Glomerular endothelial cell (primary cell): ENCODE measurements at places on chromosomes 7 and 10.

- DNase-seq = no peak
Observed at GRCh38 chr7:27189997-27190748, 5.1 kb upstream of the HOXA11 start.

GRCh38 chr7:17279061-17279460 is 19.4 kb upstream of the AHR start:
- DNase-seq = no peak

DNA sequence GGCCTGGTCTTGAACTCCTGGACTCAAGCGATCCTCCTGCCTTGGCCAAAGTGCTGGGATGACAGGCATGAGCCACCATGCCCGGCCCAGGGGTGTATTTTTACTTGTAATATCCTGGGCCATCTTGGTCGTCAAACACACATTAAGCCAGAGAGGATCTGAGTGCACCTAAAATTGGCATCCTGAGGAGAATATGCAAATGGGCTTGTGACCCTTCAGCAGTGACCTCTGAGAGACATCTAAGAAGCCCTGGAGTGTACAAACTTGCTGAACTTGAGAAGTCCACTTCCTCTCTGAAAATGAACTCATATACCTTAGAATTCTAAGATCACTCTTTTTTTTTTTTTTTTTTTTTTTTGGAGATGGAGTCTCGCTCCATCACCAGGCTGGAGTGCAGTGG is 372.0 kb upstream of the C7orf33 start:
- no peak for DNase-seq

DNA sequence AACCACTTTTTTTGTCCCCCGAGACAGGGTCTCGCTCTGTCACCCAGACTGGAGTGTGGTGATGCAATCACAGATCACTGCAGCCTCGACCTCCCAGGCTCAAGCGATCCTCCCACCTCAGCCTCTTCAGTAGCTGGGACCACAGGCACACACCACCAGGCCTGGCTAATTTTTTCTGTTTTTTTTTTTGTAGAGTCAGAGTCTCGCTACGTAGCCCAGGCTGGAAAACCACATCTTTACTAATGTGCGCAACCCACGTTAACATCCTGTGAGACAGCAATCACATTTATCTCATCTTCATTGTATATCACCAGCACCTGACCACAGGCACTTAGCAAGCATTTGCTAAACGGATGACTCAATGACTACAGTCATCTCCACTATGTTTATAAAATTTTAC is 77.8 kb upstream of the ATP6V0A4 start:
- no peak for DNase-seq

DNA sequence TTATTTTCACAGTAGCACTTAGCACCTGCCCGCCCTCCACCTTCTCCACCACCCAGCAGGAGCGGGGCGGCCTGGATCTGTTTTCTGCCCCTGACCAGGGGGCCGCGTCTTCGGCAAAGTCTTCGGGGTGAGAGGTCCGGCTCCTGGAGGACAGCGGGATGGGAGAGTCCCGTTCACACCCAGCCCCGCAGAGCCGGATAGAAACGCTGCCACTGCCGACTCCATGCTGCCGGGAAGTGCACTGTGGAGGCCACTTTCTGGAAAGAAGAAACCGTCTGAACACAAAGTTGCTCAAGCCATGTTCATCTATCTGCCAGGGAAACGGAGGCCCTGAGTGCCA is 14.5 kb upstream of the ZNF273 start:
- DNase-seq = no peak

- no peak for DNase-seq
Observed at GRCh38 chr7:54846273-54846672, 87.3 kb upstream of the SEC61G start.

DNA sequence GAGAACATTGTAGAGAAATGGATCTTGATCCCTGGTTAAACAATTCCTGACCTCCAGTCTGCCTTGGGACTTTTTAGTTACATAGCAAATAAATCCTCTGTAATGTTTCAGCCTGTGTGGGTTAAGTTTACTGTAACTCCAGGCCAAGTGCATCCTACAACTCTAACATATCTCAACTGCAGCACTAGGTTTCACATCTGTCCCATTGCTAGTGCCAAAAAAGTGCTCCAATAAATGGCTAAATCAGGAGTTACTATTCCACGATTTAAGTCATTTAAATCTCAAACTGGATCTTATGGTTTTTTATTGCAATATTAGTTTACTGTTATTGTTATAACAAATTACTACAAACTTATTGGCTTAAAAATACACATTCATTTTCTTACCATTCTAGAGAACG is 479.6 kb downstream of the GPAM start:
- no peak for DNase-seq

DNA sequence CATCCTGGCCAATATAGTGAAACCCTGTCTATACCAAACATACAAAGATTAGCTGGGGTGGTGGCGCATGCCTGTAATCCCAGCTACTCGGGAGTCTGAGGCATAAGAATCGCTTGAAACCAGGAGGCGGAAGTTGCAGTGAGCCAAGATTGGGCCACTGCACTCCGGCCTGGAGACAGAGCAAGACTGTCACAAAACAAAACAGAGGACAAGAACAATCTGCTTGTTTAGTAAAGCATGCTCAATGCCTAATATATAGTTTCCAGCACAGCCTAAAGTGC is 1.8 kb upstream of the SEC24C start:
- no peak for DNase-seq

- no peak for DNase-seq
Observed at GRCh38 chr7:1558841-1559625, 3.0 kb upstream of the TMEM184A start.

DNA sequence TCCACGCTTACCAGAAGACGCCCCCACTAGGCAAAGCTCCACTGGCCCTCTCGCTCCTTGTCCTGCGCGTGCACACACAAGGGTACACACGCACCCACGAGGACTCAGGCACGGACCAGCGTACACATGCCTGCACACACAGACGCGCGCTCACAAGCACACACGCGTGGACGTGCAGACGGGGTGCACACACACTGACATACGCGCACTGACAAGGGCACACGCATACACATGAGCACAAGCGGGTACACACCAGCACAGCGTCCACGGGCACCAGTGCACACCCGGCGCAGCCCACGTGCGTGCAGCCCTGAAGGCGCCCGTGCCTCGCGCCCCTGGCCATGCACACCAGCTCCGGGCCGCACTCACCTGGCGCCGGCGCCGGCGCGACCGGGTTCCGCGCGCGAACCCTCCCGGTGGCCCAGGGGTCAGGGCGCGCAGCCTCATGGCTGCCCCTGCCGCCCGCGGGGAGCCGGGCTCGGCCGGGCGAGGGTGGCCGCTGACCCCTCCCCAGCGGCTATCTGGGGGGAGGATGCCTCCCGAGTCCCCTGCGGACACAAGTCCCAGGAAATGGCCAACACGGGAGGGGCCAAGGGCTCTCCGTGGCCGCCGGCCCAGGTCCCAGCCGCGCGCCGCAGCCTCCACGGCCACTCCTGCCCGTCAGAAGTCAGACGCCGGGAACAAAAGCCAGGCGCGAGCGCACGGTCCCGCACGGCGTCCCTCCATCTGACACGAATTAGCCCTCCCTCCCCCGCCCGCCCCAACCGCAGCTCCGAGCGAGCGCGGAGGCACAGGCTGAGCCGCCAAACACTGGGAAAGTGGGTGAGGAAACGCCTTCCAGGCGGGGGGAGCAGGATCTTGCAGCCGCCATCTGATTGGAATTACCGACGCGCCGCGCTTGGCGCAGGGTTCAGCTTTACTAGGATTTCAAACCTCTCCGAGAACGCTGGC is 45.0 kb downstream of the TNS3 start:
- DNase-seq = no peak

- no peak for DNase-seq
Observed at GRCh38 chr10:131728286-131729228, 172.3 kb upstream of the PPP2R2D start.

GRCh38 chr10:2744547-2745200 is 322.7 kb upstream of the PFKP start:
- DNase-seq = no peak

GRCh38 chr7:80841423-80841955 is 77.4 kb downstream of the SEMA3C start:
- no peak for DNase-seq

- no peak for DNase-seq
Observed at GRCh38 chr7:138698281-138698680, 2.9 kb downstream of the SVOPL start.

DNA sequence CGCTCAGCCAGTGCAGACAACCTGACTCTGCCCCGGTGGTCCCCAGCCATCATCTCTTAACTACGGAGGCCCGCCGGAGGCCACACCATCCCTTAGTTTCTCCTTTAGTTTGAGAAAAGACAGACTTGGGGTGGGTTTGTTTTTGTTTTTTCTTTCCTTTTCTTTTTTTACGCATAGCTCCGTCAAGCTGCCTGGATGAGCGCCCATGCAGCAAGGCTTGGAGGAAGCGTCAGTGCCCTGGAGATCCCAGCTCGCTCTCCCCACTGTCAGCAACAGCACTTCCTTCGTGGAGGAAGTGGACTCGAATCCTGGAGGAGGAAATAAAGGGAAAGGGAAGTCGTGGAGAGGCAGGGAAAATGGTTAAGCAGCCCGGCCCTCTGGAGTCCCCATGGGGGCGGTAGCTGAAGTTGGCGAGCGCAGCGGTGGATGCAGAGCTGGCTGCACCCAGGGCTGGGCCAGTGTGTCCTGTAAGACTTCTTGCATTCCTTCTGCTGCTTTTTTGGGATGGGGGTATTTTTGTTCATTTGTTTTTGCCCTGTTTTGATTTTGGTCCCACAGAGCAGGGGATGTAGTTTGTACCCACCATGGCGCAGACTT is 35.9 kb upstream of the GJD4 start:
- no peak for DNase-seq

DNA sequence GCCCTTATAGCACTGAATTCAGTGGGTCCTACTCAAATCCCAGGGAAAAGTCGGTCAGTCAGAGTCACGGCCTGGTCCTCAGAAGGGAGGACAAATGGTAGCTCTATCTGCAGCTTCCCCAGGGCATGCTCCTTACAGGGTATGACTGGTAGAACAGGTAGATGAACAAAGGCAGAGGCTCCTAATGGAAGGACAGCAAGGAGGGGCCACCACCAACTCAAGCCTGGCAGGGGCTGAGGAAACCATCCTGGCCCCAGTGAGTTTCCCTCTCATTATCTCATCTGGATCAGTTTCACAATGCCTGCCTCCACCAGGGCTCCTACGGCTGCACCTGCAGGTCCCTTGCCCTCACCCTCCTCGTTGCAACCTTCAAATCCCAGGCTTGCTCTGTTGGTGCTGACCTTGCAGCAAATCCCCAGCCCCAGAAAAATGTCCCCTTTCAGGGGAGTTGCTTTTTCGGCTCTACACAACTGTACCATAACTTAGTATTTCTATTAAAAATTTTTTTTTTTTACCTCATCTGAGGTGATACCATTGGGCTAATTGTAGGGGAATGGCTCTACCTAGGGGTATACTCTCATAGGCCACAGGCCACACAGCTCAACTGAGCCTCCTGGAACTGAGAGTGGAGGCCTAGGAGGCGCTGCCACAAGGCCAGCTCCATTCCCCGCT is 2.4 kb upstream of the MYO1G start:
- no peak for DNase-seq

DNA sequence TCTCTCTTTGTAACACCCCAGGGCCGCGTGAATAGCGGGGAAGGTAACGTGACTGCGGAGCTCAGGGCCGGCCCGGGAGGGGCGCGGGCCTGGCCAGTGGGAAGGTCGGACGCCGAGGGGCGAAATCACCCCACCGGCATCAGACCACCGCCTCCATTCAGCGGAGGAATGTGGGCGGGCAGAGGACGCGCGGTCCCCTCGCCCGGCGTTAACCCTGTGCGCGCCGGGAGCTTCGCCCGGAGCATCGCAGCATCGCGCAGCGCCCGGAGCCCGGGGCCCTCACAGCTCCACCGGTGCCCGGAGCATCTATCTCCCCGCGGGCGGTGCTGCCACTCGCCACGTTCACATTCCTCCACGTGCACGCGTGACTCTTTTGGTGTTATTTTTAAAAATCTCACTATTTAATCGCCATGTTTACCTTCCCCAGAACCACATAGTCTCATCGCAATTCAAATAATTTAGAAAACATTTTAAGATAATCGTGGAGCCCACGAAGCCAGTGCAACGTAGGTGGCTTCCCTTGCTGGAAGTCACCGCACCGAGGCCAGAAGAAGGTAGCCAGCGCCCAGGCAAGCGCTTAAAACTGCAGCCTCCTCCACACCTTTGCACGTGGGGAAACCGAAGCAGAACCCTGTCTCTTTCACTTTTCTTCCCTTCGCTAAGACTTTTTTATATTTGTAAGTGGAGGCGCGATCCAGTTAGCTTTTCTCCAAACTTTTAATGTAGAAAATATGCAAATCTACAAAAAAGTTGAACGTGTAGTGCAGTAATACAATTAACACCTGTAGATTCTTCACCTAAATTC is 21.8 kb downstream of the FGFBP3 start:
- no peak for DNase-seq

DNA sequence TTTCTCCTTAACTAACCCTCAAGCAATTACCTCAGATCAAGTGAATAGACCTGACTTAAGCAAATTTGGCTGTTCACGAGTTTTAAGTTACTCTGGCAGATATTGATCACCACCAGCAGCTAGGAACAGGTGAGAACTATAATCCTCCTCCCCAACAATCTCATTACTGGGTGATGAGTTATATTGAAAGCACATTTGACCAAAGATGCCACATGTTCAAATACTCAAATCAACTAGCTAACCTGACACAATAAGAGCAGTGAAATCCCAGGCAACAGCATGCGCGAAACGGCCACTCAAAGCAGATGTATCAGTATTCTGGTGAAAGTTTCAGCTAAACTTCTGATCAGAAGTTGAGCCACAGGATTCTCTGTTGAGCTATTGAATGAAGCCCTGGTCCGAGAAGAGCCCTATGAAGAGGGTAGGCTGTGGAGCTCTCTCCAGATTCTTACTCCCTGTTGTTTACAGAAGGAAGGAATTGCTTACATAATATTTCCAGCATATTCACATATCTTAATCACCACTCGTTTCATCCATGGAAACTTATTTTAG is 52.6 kb downstream of the CAV1 start:
- no peak for DNase-seq

GRCh38 chr7:152395112-152395511 is 40.7 kb downstream of the KMT2C start:
- no peak for DNase-seq

- no peak for DNase-seq
Observed at GRCh38 chr7:87225696-87226095, 6.2 kb upstream of the TMEM243 start.

DNA sequence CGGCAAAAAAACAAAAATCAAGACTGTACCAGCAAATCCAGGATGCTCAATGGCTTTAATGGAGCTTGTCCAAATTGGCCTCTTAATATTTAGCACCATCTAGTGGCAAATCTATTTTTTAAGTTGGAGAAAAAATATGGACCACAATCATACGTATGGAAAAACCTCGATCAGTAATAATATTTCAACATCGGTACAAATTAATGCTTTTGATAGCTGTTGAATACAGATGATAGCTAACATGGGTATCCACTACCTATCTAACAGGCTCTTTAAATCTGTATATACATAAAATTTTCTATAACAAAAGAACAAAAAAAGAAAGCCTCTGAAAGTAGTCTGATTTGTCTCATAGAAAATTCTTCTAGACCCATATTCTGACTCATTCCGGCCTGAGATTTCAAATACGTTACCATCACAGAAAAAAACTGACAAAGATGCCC is 29.2 kb downstream of the COA1 start:
- DNase-seq = peak; percentile 58
